ENCODE measurements at places on chromosomes 5 and 9.

DNA sequence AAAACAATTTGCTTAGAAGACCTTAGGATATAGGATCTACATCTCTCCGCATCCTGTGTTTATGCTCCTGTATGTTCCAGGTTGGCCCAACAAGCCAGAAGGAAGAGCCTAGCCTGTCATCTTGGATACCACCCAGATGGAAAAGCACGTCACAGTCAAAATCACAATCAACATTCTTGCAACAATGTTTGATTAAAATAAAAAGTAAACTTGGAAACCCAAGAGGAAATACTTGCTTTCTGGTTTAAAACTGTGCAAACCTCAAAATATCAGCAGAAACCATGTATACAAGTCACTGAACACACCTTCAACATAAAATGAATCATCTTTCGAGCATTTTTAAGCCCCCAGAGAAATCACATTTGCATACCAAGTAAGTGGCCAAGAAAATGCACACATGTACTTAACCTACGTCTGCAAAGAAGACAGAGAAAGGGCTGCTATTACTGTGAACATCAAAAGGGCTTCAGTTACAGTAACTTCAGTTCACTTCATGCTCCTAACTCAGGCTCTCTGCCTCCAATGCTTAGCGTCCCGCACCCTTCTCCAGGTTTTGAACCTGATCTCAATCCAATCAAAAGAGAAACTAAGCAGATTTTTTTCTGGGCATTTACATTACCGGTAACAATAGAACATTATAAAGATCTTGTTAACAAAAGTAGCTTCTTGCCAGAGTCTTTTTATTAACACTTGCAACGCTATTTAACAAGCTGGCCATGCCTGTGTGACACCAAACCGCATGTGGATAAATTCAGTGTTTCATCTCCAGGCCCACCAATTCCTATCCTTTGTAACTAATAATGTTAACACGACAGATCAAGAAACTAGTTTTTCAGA is 1.3 kb downstream of the ENC1 start:
- no peak for DNase-seq

- DNase-seq, result no peak
Measured at GRCh38 chr5:73298772-73299630, 126.0 kb downstream of the TMEM174 start.

DNA sequence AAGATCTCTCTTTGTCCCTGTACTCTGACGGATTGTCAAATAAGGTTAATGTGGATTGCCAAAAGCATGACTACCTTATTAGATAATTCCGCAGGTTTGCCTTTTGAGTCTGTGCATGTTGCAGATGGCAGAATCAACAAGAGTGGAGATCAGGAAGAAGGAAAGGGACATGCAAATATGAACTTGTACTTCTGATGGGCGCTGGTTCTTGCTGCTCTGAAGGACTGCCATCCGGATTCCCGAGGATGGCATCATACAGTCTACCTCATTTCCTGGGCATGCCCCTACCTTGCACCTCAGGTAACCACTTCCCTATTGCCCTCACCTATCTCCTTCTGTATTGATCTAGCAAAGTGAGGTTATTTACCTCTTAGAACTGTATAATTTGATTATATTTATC is 504.2 kb downstream of the ACTL7B start:
- no peak for DNase-seq

DNA sequence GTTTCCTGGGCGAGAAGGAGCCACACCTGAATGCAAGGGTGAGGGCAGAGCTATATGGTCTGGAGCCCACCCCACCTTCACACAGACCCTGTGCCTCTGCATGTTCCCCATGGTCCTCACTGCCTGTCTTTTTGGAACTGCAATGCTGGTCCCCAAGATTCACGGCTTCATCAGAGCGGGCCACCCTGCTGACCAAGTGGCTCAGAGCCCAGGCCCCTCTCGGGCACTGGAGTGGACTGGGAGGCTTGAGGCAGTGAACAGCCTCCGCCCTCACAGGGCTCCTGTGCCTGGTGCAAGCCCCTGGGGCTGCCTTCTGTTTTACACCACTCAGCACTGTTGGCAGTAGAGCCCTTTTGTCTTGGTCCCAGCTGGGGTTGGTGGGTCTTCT is 143.2 kb downstream of the CACNA1B start:
- no peak for DNase-seq

- DNase-seq, result no peak
Measured at GRCh38 chr5:156119692-156120091, 207.3 kb upstream of the SGCD start.

DNA sequence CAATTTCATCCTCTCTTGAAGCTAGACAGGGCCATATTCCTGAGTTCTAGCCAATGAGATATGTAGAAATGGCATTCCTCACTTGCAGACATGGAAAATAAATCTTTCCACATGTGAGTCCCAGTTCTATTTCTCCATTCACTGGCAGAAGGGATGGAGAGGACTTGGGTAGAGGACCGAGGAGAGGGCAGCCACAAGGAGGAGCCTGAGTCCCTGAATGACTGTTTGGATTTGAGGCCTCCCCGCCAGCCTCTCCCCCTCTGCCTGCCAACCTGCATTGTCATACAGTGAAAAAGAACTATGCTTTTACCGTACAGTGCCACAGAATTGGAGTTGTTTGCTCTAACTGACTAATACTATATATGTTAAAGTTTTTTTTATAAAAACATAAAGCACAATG is 583.0 kb upstream of the WWC1 start:
- no peak for DNase-seq

- DNase-seq, result no peak
Measured at GRCh38 chr5:141623611-141624010, 4.8 kb upstream of the DIAPH1 start.

- DNase-seq, result no peak
Measured at GRCh38 chr9:3243683-3244082, 282.1 kb downstream of the RFX3 start.

DNA sequence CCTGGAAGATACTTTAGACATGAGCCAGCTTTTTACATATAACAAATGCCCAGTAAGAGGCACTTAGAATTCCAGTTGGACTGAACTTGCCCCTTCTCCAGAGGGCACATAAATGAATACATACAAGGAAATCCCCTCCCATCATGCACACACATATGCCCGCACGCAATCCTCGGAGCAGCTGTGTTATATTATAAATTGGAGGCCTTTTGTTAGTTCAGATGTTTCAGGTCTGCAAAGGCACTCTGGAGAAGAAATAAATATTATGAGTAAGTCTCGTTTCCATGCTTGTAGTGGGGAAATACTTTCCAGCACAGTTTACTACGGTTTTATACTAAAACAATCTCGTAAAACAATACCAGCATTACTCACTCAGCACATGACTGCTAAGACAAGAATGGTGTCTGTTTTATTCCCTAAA is 17.6 kb upstream of the MUSK start:
- no peak for DNase-seq

GRCh38 chr5:38382898-38383297 is 124.5 kb downstream of the EGFLAM start:
- peak; percentile 69 for DNase-seq

GRCh38 chr5:65866837-65867521 is 59.4 kb upstream of the ERBIN start:
- no peak for DNase-seq

- no peak for DNase-seq
Measured at GRCh38 chr5:145934276-145934675, 2.1 kb upstream of the SH3RF2 start.

DNA sequence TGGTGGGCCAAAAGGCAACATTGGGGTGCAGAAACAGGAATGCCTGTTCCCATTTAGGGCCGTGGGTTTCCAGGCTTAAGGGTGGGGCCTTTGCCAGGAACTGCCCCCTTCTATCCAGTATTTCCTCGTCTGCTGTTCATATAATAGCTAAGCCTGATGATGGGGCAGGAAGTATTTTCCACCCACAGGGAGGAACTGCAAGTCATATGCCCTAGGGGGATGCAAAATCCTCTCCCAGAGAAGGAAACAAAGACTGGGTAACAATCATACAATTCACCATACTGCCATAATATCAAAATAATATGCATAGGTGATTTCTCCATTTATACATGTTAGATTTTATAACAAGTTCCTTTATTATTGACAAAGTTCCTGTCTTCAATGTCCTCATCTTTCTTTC is 20.5 kb upstream of the RPS23 start:
- no peak for DNase-seq

All from NCI-H187 (cell line).